Omental fat pad (tissue), 4 donors: ENCODE measurements at places on chromosomes 7 and 10.

DNA sequence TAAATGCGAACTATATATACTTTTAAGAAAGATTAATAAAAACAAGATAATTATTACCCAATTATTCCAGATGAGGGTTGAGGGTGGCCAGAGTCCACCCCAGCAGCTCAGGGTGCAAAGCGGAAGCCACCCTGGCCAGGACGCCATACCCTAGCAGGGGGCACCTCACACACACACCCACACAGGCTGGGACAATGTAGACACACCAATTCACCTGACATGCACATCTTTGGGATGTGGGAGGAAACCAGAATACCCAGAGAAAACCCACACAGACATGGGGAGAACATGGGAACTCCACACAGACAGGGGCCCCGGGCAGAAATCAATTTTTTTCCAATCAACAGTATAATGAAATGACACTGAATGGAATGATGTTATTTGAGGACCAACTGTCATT is 86.0 kb downstream of the RTKN2 start:
- no peak for DNase-seq

GRCh38 chr10:44010873-44011602 is 362.4 kb upstream of the ZNF32 start:
- no peak for DNase-seq

- no peak for DNase-seq
Measured at GRCh38 chr10:17387861-17388503, 66.4 kb downstream of the ST8SIA6 start.

DNA sequence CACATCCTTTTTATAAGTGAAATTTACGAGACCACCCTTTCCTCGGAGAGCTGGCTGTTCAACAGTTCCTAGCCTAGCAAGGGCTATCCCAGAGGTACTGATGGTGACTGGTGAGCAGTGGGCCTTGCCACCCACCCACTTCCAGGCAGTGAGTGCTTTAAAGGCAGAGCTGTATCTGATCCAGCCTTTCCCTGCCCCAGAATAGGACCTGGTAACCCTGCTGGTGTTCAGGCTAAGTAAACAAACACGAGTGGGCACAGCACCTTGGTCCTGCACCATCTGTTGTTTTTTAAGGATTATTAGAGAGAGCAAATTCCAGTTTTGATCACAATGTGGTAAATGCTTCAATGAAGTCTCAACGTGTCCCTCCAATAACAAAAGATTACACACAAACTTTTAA is 75.7 kb downstream of the COBL start:
- DNase-seq: no peak

- DNase-seq: no peak
Measured at GRCh38 chr10:7365027-7365745, 45.6 kb downstream of the SFMBT2 start.

DNA sequence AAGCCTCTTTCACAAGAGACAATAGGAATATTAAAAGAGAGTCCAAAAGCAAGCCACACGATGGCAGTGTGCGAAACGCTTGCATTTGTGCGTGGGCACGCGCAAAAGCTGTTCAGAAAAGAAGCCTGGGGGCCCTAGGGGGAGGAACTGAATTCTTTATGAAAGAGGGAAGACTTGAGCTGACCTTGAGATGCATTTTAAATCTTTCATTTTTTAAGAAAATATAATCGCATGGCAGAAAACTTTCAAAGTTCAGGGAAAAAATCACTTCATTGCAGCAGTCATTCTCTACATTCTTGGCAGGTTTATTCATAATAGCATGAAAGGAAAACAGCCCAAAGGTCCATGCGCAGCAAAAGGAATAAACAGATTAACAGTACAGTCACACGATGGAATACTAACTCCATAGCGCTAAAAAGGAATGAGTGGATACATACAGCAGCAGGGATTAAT is 206.5 kb upstream of the PRKCQ start:
- DNase-seq: no peak

- no peak for DNase-seq
Measured at GRCh38 chr10:62399211-62399610, 25.0 kb downstream of the ZNF365 start.

DNA sequence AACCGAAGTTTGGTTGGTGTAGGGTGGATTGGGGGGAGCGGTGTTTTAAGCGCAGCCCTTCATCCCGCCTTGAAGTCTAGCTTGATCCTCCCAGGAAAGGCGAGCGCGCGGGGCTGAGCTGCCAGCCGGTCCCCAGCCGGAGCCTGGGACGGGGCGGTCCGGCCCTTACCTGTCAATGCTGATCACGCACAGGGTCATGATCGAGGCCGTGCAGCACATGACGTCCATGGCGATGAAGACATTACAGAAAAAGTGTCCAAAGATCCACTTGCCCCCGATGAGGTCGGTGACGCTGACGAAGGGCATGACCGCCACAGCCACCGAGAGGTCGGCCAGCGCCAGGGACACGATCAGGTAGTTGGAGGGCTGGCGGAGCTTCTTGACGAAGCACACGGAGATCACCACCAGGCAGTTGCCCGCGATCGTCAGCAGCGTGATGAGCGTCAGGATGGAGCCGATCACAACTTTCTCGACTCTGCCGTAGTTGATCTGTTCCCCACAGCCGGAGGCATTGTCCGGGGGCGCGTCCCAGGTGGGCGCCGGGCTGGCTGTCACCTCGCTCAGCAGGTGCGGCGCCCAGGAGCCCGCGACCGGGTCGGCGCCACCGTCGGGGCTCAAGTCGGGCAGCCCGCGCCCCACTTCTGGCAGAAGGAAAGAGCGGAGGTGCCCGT is 740 bp downstream of the HTR7 start:
- DNase-seq: no peak

GRCh38 chr7:47535035-47535703 is 46.7 kb downstream of the TNS3 start:
- no peak for DNase-seq

DNA sequence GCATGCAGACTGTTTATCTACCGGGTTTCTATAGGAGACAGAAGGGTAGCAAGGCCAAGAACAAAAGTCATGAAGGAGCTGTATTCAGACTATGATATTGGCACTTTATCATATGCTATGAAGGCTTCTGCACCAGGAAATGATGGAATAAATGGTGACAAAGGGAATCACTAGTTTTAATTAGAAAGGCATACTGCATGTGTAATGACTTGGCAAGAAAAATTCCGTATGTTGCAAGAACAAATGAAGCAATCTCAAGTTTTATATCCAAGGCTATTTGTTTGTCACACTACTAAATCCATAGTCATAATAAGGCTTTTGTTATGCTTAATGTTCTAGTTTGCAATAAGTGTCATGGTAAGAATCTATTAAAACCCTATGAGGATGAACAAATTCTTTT is 230.9 kb downstream of the ZEB1 start:
- DNase-seq: no peak

GRCh38 chr10:51028420-51028819 is 45.9 kb upstream of the PRKG1 start:
- DNase-seq: no peak

DNA sequence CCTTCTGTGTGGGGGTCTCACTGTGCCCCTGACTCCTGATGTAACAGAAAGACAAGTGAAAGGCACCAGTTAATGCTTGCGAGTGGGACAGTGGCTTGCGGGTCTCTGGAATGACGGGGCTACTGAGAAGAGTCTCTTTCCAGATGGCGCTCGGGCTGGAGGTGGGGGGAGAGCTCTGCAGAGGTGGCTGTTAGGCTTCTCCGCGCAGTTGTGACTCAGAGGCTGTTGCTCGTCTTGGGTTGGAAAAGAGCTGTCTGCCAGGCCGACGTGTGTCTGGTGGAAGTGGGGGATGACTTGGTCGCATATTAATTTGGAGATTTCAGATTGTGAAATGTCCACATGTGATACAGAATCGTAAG is 27.9 kb upstream of the SH2B2 start:
- DNase-seq: no peak

GRCh38 chr7:26166684-26167266 is 14.8 kb downstream of the NFE2L3 start:
- no peak for DNase-seq

DNA sequence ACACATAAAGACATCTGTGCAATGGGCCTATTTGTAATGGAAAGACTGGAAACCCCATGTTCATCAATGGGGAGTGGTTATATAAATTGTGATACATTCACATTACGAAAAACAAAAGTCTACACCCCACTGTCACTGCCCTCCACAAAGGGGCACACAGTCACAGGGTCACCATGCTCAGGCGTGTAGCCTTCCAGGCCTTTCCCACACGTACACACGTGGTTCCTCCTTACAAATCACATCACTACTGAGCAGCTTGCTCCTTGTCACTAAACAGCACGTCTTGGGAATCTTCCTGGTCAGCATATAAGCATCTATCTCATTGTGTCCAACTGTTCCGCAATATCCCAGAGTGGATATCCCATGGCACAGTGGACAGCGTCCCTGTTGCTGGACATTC is 163.1 kb downstream of the SLIT1 start:
- DNase-seq: no peak

DNA sequence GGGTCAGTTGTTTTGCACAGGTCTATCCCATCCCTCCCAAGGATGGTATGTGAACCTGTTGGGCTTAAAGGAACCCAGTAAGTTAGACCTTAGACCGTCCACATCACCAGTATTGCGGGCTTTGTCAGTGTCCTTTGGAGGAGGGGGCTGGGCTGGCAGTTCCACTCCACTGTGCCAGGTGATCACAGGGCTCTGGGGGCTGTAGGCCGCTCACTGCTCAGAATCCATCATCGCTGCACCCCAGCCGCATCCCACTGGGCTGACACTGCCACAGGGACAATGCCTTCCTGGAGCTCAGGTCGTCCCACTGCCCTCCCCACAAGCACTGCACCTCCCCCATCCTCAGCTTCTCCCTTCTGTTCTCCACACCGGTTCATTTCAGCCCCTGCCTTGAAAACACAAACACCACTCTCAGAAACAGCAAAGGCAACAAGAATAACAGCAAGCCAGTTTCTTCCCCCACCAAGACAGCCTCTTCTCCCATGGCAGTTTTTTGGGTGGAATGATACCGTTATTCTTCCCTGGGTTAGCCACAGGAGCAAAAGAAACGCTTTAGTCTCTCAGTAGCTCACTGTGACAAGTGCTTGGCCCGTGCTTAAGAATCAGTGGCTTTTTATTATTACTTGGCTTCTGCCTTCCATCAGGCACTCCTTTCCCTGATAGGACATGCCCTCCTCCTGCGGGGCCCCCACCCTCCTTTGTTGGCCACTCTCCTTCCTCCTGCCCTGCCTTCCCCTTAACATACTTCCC is 111.2 kb downstream of the GRK5 start:
- no peak for DNase-seq

DNA sequence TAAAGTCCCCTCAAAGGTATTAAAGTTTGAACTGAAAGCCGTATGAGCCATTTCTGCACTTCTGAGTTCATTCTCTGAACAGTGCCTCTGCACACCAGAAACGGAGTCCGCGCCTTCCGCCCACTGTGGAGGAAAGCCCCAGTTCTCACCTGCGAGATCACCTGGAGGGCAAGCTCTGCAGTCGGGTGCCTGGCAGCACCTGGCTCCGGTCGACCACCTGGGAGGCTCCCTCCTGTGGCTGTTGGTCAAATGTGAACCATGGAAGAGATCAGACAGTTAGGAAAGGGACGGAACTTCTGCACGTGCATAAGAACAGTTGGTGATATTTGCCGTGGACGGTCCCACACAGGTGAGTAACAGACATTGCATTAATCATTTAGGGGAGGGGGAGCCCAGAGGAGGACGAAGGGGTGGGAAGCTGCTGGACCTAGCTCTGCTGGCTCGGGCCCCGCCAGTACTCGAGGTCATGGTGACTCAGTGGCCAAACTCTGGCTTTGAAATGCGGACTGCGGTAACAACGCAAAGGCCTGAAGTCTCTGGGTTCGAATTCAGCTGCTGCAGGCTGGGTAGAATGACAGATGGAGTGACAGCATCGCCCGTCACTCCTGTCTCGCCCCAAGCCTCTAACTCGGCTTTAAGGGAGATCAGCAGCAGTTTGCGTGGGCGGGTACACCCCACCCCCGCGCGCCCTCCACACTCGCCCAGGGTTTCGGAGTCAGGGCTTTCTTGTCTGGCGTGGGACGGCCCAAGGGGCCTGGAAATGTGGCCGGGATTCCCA is 1.7 kb upstream of the DPYSL4 start:
- DNase-seq: no peak

DNA sequence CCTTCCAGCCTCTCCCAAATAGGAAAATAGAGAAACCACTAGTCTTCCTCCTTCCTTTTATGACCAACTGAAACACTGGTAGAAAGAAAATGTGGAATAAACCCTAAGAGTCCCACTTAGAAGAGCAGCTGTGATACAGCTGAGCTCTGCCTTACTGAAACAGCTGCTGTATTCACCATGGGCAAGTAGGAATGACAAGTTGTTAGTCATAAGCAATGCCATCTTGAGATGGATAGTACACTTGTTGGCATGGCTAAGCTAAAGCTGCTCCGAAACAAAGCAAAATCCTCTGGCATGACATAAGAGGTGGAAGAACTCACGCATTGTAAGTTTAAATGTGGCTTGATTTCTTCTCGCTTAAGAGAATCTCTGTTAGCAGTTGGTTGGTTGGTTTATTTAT is 48.3 kb upstream of the TMEM236 start:
- no peak for DNase-seq

GRCh38 chr7:140607441-140607989 is 33.1 kb downstream of the DENND2A start:
- no peak for DNase-seq

- DNase-seq: no peak
Measured at GRCh38 chr10:11782793-11783557, 40.2 kb upstream of the PROSER2 start.

- DNase-seq: no peak
Measured at GRCh38 chr7:17985473-17986239, 42.0 kb downstream of the PRPS1L1 start.

DNA sequence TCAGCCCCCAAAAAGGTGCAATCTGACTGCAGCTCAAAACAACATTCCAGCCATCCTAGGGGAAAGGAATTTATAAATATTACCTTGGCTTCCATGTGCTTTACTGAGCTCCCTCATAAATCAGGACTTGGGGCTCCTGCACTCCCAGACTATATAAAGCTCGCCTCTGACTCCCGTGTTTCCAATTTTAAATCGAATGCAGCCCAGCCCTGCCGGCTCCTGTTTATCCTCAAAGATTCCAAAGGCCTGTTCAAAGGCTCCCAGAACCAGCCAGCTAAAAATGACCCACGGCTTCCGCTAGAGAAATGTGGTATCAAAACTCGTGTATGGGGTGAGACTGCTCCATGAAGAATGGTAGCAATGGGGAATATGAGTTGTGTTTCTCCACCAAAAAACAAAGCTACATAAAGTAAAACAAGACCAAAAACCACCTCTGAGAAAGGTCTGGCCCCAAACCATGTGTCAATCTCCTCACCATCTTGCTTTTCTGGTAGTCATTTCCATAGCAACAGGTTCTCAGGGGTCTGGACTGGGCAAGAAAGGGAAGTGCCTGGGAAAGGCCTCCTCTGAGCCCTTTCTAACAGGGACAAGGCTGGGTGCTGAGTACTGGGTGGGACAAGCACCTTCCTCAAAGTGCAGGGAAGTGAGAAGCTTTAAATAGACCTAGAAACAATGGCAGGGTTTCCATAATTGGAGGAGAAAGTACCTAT is 5.1 kb downstream of the CALML3 start:
- no peak for DNase-seq

DNA sequence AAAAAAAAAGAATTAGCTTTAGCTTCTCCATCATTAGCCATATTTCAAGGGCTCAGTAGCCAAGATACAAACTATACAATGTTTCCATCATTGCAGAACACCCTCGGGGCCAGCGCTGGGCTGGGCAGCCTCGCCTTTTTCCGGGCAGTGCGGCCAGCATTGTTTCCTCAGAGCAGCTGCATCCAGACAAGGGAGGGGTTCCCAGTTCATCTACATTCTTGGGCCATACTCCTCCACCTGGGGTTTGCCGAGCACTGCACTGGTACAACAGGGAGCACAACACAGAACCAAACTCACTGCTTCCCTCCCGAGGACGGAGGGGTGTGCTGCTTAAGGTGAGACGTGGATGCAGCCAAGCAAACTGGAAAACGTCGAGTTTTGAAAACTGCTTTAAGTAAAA is 2.4 kb upstream of the PKD1L1 start:
- DNase-seq: no peak
